Suprapubic skin (tissue), 4 donors: ENCODE measurements at places on chromosomes 13 and 19.

DNA sequence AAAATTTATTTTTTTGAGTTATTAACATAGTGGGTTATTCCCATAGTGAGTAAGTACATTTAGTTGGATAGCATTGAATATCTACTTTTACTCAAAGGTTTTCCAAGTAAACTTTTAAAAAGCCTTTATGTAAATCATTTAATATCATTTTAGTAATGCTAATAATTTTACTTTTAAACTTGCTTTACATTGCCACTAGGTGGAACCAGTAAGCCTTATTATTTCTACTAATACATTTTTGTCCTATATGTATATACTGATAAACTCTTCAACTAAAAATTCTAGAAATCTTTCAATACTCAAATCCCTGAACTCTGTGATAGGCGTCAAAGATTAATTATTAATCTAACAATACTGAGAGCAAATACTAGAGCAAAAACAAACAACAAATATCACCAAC is 1709.2 kb upstream of the PCDH20 start:
- no peak for DNase-seq

GRCh38 chr19:2759362-2759761 is 19.5 kb upstream of the SLC39A3 start:
- DNase-seq: no peak

DNA sequence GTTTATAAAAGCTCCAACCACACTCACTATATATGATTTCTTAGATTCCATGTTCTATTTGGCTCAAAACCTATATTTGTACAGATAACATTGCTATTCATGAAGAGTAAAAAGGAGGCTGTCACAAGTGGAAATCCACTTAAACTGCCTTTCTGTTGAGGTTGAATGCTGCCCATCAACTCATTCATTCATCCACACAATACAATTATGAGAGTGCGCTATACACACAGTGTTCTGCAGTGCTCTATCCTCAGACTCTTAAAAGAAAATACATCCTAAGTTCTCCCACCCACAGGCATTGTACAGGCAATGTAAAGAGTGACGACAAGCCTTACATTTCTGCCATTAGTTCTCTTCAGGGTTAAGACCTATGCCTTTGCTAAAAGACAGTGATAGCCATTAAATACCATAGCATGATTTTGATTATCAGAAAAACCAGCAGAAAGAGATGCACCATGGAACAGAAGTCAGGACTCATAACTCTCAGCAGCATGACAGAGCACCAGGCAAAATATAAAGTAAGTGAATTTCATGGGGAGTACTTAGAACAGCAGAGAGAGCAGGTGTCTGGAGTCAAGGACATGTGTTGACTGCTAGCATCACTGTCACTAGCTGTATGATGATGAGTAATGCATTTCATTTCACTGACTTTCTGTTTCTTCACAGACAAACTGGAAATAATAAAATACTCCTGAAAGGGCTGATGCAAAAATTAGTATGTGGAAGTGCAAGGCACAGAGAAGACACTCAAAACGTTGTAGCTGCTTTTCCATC is 218.0 kb downstream of the RBM26 start:
- DNase-seq: no peak

DNA sequence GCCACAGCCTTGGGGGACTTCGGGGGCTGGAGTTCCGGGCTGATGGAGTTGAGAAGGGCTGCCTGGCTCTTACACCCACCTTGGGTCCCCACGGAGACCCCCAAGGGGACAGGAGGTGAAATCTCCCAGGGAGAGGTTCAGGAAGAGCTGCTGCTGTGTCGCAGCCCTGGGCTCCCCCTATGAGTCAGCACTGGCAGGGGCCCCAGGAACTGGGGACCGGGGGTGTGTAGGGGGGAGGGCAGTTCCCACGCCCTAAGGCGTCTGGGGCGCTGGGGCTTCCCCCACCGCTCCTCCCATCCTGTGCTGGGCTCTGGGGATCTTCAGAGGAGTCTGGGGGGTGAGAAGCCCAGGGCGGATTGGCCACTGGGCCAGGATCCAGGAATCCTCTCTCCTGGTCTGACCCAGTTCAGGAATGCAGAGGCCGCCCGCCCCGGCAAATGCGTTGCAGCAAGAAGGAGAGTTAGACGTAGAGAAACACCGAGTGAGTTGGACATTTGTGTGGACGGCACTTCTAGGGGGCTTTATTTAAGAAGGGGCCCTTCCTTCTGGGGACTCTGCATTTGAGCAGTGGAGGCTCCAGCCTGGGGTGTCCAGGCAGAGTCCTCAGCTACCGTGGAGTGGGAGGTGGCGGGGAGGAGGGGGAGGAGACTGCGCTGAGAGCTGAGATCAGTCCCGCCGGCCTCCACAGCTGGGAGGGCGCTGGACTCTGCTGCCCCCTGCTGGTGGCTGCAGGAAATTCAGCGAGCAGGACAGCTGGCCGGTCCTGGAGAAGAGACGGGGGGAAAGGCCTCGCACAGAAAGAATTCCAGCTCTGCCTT is 15.0 kb upstream of the NANOS3 start:
- peak; percentile 97 for DNase-seq

DNA sequence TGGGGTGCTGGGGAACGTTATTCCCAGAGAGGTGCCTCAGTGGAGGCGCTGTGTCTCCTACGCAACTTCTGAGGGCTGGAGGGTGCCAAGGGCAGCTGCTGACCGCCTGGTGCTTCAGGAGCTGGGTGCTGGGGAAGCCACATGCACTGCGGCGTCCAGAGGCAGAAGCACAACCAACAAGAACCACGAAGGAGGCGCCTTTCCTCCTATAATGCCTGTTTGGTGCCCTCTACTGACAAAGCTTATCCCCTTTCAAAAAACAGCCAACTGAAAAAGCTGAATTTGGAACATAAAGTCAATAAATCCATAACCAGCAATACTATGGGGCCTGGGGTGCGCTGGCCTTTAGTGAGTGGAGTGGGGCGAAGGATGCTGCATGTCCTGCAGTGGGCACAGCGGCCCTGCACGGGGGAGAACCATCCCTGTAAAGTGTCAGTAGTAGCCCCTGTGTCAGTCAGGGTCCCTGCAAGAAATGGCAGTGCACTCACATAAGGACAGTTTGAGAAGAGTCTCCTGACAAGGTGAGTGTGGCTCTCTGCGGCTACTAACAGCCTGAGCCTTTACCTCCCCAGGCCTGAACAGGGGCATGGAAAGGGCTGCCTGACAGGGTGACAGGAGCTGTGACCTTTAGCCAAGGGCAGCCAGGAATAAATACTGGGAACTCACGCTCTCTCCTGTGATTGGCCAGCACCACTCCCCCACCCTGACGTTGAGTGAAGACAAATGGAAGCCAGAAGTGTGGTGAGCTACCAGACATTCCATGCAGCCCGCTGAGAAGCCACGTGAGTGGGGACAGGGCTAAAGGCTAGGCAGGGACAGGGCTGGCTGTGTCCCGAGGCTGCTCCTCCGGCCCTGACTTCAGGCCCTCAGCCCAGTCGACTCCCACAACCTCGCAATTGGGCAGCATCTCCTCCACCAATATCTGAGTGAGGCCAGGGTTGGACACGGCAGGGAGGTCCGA is 4.5 kb upstream of the B3GNT8 start:
- DNase-seq: no peak

- no peak for DNase-seq
Measured at GRCh38 chr13:51971520-51972426, 39.5 kb downstream of the ATP7B start.

DNA sequence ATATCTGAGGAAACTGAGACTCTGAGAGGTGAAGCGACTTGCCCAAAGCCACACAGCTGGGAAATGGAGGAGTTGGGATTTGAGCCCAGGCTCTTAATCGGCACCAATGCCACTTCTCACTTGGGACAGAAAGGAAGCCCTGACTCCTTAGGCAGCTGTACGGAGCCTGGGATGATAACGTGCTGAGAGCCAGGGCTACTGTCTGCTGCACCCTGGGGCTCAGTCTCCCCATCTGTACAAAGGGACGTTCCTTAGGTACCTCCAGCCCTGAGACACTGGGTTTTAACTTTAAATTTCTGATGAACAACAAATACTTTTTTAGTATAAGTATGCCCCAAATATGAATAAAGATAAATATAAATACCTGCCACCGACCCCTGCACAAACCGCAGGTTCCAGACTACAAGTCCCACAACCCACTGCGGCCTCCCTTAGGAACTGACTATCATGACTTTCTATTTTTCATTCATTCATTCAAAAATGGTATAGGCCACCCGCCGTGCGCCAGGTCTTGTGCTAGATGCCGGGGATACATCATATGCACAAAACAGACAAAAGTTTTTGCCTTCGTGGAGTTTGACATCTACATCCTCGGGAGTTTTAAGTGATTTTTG is 776 bp upstream of the NCLN start:
- no peak for DNase-seq

DNA sequence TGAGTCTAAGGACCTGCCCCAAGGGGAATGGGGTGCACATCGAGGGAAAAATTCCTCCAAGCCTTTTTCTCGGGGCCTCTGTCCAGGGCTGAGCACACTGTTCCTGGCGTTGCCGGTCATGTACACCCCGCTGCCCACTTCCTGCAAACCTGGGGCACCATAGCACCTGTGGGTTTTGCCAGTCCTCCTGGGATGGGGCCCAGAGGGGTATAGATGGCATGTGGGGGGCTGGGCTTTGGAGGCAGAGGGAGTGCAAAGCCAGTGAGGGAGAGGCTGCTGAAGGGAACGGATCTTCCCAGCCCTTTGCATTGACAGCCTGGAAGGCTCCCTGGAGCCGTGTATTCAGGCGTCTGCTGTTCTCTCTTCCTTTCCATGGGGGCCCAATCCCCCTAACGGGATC is 187.3 kb downstream of the ZNF536 start:
- no peak for DNase-seq

DNA sequence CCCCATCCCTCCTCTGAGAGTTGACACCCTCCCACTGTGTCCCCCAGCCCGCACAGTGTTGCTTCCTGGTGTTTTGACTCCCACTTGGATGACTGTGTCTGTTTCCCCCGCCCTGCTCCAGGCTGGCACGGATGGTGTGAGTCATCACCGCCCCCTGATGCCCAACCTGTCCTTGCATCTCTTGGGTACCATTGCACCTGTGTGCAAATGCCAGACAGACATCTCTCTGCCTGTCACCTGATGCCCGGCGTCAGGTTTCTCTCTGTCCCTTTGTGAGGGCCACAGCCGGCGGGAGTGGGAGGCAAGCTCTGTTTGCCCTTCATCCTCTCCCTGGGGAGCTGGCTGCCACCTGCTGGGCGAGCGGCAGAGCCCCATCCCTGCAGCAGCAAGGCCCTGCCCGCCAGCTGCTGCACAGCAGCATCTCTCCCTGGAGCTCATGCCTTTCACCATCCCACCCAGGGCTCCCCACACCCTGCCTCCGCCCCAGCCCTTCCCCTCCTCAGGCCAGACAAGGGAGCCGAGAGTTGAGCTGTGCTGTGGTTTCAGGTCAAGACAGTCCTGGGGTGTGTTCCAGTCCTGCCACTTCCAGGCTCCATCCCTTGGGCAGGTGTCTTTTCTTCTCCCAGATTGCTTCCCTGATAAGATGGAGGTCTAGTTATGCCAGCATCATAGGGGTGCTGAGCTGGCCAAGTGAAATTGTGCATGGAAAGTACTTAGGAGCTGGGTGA is 29.7 kb downstream of the NKPD1 start:
- no peak for DNase-seq

GRCh38 chr19:35592226-35592625 is 6.3 kb downstream of the PMIS2 start:
- no peak for DNase-seq

- DNase-seq: no peak
Measured at GRCh38 chr19:12995596-12996405, 526 bp downstream of the NFIX start.

GRCh38 chr13:30692113-30692512 is 43.2 kb upstream of the ALOX5AP start:
- DNase-seq: no peak

DNA sequence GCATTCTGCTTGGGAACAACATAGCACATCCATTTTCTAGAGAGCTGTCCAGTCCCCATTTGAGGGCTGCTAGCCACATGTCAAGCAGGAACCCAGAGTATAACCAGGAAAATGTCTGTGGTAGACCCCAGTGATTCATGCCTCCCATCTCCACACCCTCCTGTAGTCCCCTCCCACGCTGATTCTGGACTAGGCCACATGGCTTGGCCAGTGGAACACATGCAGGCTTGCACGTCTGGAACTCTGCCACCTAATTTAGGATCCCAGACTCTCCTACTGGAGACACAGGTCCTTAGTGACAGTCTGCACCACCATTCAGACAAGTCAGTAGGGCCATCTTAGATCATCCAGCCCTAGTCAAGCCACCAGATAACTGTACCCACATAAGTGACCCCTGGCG is 149.8 kb downstream of the ZIC5 start:
- DNase-seq: no peak

DNA sequence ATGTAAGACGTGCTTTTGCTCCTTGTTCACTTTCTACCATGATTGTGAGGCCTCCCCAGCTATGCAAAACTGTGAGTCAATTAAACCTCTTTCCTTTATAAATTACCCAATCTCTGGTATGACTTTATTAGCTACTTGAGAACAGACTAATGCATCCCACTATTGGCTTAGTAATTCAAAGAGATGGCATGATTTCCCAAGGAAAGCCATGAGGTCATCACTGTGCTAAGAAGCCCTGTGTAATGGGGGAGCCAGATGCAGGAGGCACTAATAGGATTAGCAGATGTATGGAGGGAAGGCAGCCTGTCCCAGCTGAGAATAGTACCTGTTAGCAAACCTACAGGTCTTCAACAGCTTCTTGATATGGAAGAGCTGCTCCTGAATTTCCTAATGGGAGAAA is 38.1 kb downstream of the RUBCNL start:
- DNase-seq: no peak

DNA sequence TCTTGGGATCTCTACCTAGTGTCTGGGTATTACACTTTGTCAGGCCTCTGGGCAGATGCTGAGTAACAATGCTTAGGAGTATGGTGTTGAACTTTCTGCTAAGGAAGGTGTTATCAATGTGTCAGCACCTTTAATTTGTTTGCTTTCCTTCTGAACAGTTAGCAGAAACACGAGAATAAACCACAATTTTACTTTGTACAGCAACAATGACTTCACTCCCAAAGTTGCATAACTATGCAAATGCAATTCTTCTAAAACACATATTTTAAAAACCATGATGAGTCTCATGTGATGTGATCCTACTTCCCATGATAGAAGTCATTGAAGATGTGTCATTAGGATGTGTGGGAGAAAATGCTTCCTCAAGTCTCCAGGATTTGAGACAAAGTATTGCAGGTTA is 155.0 kb downstream of the POSTN start:
- no peak for DNase-seq

- DNase-seq: peak; percentile 89
Measured at GRCh38 chr13:20174656-20175405, 14.0 kb upstream of the GJA3 start.

GRCh38 chr19:2010135-2010668 is 5.3 kb downstream of the BTBD2 start:
- no peak for DNase-seq

- no peak for DNase-seq
Measured at GRCh38 chr19:40717880-40718773, 1.2 kb downstream of the ITPKC start.

- no peak for DNase-seq
Measured at GRCh38 chr13:112905619-112905989, 63.4 kb upstream of the MCF2L start.

DNA sequence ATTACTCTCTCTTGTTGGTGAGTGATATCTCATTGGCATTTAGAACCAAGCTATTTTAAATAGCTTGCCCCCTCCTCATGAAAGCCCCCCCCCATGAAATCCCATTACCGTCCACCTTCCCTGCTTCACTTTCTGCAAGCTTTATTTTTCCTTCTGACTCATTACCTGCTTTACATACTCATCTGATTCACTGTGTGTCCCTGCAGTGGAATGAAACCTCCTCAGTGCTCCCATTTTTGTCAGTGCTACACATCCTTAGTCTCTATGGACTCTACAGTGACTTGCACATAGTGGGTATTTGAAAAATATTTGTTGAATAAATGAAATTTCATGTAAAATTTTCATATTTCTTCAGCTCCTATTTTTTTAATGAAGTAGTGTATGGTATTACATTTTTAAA is 62.3 kb downstream of the DOCK9 start:
- no peak for DNase-seq
